Stimulated activated CD4-positive, alpha-beta T cell treated with anti-CD3 and anti-CD28 coated beads, Interleukin-1b, Interleukin-23, amount 100 ng/mL, for 48 hours (primary cell): ENCODE measurements at places on chromosomes 16 and 17.

DNA sequence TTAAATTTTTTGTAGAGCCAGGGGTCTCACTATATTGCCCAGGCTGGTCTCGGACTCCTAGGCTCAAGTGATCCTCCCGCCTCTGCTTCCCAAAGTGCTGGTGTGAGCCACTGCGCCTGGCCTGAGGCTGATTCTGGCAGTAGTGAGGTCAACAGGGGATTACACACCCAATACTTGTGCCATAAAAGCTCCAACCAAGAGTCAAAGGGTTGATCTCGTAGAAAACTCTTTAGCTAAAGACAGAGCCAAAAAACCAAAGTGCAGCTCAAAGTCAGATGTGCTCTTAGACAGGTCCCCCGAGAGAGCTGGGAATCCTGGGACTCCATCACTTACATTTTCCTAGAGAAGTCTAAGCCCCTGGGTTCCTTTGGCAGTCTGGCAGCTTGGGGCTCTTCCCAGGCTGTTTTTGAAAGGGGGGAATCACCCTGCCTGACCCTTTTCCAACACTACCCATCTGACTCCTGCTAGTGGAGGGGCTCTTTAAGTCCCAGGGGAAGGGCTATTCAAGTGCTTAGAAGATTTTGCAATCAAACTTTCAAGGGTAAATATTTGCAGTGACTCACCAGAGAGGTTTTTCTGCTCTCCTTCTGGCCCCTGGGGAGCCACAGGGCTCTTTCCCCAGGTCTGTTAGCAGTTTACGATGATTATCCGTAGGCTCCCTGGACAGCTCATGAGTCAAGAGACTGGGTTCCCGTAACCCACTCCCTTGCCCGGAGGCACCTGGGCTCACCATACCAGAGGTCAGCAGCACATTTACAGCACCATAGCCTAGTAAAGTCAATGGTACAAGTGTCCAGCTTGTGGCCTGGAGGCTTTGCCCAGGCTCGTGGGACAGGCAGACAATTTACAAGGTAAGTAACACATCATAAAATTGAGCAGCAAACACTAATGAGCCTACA lies 408.7 kb downstream of the SLC39A11 start:
- DNase-seq: no peak

DNA sequence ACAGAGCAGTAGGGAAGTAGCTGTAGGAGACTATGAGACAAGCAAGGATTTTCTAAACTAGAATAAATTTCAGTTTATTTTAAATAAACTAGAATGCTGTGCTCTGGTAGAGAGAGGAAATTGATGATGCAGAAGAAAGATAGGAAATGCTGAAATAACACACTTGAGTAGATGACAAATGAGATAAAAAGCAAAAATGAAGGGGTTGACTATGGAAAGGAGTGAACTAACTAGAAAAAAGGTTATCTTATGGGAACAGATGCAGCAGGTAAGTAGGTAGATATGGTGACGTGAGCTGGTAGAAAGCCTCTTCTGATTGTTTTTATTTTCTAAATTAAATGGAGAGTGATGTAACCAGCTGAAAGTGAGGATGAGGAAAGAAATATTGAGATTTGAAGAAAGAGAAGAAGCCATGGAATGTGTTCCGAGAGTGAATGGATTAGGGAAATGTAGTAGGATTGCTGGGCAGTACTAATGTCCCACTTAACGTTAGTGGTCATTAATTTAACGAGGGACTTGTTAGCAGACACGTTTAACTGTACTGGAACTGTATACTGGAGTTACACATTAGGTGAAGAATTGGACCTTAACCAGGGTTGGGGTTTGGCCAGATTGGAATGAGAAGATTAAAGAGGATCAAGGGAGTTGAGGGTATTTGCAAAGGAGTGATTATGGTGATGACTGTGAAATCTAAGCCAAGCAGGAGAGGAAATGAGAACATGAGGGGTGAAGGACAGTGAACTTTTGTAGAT lies 196.5 kb downstream of the TANC2 start:
- DNase-seq: no peak

GRCh38 chr17:40068129-40068581 lies 5.4 kb downstream of the THRA start:
- DNase-seq: no peak

GRCh38 chr17:12743046-12743445 lies 46.3 kb upstream of the ARHGAP44 start:
- no peak for DNase-seq

GRCh38 chr16:14307059-14307526 lies 236.0 kb downstream of the MRTFB start:
- no peak for DNase-seq

GRCh38 chr17:64573214-64573613 lies 66.4 kb downstream of the CEP95 start:
- DNase-seq: no peak

DNA sequence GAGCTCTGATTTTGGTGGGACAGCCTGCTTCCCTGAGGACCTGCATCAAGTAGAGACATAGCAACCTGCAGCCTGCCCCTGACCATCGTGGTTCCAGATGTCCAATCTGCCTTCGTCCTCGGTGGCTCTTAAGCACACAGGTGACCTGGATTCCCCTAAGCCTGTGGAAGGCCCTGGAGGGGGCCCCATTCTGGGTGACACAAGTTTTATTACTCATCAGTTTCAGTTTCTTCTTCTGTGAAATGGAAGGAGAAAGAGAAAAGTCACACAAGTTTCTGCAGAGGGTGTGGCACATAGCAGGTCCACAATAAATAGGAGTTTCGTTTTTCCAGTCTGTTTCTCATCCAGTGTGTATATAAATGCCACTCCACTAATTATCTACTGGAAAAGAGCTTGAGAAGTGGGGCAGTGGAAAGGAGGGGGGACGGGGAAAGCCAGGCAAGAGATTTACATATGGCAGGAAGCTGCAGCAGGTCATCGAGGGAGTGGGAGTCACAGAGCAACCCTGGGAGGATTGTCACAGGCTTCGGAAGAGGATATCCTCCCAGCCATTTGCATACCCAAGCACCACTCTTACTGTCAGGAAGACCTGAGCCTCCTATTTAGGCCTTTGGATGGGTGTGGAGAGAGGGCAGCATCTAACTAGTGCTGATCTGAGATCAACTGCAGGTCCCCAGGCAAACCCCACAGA lies 10.0 kb upstream of the NOS2 start:
- DNase-seq: peak; percentile 62

DNA sequence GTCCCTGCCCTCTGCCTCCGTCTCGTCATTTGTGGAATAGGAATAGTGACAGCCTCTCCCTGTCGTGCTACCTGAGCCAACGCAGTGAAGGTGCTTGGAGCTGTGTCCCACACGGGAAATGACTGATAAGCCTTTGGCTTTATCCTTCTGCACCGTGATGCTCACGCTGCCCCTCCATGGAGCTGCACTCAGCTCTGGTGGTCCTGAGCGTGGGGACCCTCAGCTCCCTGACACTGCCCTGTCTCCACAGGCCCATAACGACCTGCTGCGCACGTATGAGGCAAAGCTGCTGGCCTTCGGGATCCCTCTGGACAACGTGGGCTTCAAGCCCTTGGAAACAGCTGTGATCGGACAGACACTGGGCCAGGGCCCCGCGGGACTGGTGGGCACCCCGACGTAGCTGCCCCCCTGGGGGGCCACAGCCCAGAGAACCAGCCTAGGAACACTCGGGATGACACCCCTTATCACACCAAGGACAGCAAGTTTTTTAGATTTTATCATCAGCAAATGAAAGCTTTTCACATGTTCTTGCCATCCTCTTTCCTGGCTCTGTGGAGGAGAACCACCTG lies 23.8 kb upstream of the DBNDD1 start:
- no peak for DNase-seq

- peak; percentile 50 for DNase-seq
Observed at GRCh38 chr16:57600048-57600835, 28.2 kb upstream of the ADGRG1 start.

DNA sequence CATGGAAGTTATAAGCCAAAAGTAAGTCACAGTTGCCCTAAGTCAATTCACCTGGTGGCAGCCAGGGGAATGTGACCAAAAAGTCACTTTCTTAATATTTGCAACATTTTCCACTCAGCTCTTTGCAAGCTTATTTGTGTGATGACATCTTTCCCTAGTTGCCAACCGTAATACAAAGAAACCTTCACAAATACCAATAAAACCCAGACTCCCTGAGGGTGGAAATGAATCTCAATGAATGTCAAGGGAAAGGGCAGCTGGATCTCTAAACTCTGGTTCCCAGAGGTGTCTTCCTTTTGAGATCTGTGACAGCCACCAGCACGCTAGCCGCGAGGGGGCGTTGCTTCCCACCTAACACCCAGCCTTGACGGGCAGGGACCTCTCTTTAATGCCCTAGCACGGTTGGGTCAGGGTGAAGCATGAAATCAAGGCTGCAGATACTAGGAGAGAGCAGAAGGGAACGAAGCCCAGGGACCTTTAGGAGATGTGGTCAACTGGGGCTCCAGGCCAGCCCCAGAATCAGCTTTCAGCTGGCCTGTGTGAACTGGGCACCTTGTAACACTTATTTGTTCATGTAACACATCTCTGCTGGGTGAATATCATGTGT lies 82.2 kb downstream of the CMC2 start:
- DNase-seq: peak; percentile 47

- DNase-seq: no peak
Observed at GRCh38 chr16:76535-77272, 1.3 kb upstream of the MPG start.

- DNase-seq: no peak
Observed at GRCh38 chr16:85675251-85675874, 13.4 kb downstream of the GINS2 start.

DNA sequence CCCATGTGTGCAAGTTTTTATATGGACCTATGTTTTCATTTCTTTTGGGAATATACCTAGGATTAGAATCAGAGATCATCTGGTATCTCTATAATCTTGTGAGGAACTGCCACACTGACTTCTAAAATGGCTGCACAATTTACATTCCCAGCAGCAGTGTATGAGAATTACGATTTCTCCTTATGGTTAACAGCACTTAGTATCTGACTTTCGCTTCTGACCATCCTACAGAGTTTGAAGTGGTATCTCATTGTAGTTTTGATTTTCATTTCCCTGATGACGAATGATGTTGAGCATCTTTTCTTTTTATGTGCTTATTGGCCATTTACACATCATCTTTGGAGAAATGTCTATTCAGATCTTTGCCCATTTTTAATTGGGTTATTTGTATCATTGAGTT lies 10.0 kb downstream of the C16orf96 start:
- DNase-seq: no peak

GRCh38 chr16:86317813-86318650 lies 192.3 kb upstream of the FOXF1 start:
- DNase-seq: no peak
